Muscle of leg (tissue), 16 donors: ENCODE measurements at places on chromosomes 6 and 20.
A peak's percentile ranks its signal among the peaks of the same experiment; 100 is the strongest.

GRCh38 chr20:53040693-53041589, 68.8 kb downstream of the TSHZ2 start:
- DNase-seq: peak; percentile 79

DNA sequence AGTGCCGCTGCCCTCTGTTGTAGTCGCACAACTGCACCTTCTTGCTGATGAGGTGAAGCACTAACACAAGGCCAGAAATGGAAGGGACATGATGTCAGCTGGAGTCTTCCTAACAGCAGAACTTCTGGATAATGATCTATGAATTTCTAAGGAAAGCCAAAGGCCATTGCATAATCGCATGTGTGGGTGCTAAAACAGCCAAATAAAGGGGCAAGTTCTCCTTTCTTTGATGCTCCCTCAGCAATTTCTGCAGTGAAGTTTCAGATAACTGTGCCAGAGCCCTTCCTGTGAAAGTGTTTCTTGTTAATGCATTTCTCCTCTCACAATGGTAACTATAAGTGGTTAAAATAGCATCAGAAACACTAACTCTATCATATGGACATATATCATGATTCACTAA, 8.0 kb upstream of the F13A1 start:
- peak; percentile 64 for DNase-seq

DNA sequence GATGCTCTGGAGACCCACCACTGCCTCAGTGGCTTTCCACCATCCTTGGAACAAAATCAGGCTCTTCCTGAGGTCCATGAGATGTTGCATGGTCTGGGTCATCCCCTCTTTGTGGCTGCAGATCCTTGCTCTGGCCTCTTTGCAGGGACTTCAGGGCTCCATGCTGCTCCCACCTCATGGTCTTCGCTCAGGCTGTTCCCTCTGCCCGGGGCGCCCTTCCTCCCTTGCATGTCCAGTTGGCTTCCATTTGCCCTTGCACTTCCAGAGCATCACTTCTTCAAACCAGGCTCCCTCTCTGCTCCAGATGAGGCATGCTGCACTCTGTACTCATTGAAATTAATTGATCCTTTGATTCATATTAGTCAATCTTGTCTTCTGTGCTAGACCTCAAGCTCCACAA, 4.4 kb upstream of the PHACTR3 start:
- no peak for DNase-seq

DNA sequence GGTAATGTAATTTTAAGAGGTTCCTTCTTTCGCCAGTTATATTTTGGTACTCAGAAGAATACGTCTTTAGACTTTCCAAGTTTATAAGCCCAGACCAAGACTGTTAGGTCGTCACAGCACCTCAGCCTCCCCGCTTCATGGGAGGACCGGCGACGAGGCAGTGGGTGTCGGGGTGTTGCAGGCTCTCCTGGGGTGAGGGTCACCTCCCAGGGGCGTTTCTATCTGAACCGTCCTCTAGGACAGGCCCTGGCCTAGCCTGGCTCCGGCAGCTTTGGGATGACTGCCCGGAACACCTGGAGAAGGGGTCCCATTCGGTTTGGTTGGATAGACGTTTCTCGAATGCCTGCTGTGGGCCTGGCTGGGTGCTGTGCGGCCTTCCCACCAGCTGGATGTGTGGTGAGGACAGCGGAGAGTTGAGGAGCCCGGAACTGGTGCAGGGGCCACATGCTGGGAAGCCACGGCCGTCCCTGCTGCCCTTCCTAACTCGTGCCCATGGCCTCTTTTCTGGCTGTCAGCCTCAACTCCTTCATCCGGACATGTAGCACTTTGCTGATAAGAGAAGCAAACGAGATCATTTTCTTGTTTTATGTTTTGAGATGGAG, 1.1 kb downstream of the OSBPL2 start:
- peak; percentile 10 for DNase-seq
